ENCODE measurements at places on chromosomes 7 and 10. TPM values are rescaled to one million over a fixed set of nuclear protein-coding genes. Genes with fewer than 3 reads are reported as not detected.

GRCh38 chr10:95445837-95446486, 115.2 kb downstream of the SORBS1 start:
- peak; percentile 7 for DNase-seq

GRCh38 chr10:76647301-76647700, 990.3 kb downstream of the KCNMA1 start:
- no peak for DNase-seq

DNA sequence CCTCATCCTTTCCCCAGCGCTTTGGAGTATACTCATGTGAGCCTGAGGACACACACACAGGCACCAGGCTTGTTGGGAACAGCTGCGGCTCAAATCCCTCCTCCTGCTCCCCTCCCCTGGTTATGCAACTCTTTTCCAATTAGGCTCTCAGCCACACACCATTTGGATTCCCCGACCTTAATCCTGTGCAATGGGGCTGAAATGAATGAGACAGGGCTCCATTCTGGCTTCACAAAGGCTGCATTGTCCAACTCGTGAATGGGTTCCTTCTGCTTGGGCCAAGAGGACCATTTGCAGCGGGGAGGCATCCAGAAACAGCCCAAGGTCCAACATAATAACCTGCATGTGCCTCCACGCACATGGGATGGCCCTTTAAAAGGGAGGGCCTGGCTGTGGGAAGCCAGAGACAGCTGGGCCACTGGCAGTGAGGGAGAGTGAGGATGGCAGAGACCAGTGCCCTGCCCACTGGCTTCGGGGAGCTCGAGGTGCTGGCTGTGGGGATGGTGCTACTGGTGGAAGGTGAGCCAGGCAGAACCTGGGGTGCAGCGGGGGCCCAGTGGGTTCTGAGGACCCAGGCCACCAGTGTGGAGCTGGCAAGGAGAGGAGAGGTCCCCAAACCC, at the start of gene RGR:
RGR (plus strand) TSS at position 403 of the 620 bp plus-strand sequence; CDS start at position 441, 38 bp downstream.
- DNase-seq, result no peak

- no peak for DNase-seq
Observed at GRCh38 chr10:48456361-48456804, 148.5 kb downstream of the ARHGAP22 start.

The SPDYE16 gene
- total RNA-seq, result 0.54 TPM

GRCh38 chr10:103960103-103960502, 6.8 kb upstream of the SLK start:
- DNase-seq, result no peak

DNA sequence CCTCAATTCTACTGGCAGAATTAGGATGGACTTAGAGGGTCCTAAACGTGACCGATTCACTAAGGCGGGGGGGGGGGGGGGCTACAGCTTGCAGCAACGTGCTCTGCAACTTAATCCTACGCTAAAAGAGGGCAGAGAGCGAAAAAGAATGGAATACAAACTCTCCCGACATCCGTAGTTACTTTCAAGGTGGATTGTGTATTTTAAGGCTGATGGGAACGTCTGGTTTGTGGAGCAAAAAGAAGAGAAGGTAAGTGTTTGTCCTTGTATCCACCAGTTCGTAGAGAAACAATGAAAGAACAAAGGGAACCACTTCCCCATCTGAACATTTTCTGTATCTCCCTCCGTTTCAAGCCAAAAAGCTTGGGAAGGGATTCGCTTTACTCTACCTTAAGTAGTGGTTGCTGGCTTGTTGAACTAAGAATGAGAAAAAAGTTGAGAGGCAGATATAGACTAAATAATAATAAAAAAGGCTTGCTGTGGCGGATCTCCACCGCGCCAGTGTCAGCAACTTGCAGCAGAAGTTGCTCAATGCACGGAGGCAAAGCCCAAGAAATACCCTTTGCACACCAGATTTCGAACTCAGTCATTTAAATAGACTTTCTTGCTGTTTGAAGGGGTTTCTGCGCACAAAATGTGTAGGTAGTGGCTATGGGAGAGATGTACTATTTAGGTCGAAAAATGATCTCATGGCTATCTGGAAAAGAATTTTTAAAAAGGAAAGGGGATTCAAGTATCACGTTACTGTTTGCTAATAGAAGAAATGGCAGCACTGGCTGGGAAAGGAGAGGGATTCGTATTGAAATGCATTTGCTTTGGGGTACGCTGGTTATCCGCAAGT, 736 bp downstream of the SKIDA1 start:
- no peak for DNase-seq

The FBXL15 gene
- total RNA-seq, result 23.7 TPM

DNA sequence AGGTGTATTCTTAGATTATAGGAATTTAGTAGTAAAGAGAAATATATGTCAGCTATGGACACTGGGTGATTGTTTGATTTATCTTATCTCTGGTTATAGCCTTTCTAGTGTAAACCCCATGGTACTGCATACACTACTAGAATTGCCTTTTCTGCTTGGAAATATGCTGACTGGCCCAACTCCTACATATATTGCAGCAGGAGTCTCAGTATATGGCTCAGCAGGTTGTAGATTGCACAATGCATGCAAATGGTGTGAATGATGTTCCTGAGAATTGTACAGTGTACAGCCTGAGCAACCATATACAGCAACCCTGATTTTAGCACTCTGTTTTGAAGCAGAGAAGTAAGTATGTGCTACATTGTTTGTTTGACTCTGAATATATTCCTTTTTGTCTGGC, 153.4 kb upstream of the NPY start:
- DNase-seq, result no peak

GRCh38 chr7:69883399-69883891, 285.2 kb downstream of the AUTS2 start:
- DNase-seq, result no peak

The TMEM130 gene
- total RNA-seq, result 0.43 TPM

The HOXA2 gene
- total RNA-seq, result not detected

GRCh38 chr10:21230219-21230618, 295.3 kb downstream of the SKIDA1 start:
- DNase-seq, result no peak

The SFTPA1 gene
- not detected for total RNA-seq

The THSD7A gene
- not detected for total RNA-seq

DNA sequence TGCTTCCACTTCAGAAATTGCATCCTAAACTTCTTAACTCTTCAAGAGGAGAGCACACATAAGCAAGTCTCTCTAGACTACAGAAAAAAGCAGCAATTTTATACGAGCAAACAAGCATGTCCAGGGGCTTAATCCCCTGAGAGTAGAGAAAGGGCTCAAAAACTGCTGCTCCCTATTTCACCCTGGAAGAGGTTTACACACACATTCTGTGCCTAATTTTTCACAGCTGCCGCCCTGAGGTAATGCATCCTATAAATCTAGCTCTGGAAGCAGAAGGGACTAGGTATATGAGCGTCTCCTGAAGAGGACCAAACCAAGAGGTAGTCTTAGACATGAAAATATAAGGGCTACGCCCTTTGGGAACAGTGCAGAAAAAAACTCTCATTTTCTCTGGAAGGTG, 73.1 kb downstream of the CRPPA start:
- DNase-seq, result no peak

GRCh38 chr10:96421995-96422394, 63.2 kb upstream of the OPALIN start:
- no peak for DNase-seq

- DNase-seq, result no peak
Observed at GRCh38 chr7:142669074-142669654, 80.1 kb upstream of the PRSS1 start.

GRCh38 chr10:42996588-42996987, 80.3 kb upstream of the RET start:
- DNase-seq, result no peak

The STK31 gene
- total RNA-seq, result 0.25 TPM

- no peak for DNase-seq
Observed at GRCh38 chr7:109101332-109101731, 531.7 kb downstream of the DNAJB9 start.

- no peak for DNase-seq
Observed at GRCh38 chr7:131904760-131905327, 348.4 kb upstream of the PODXL start.

The CTNNA3 gene
- total RNA-seq, result not detected

The ADAM12 gene
- total RNA-seq, result 5.7 TPM

The DNAJC30 gene
- total RNA-seq, result 9.1 TPM

- DNase-seq, result no peak
Observed at GRCh38 chr10:71512761-71513539, 116.2 kb downstream of the CDH23 start.

GRCh38 chr7:4931943-4932342, 27.0 kb downstream of the MMD2 start:
- DNase-seq, result no peak

The IDI2 gene
- total RNA-seq, result not detected

The OPN4 gene
- not detected for total RNA-seq

GRCh38 chr7:29587195-29587808, 23.7 kb downstream of the PRR15 start:
- DNase-seq, result no peak

- no peak for DNase-seq
Observed at GRCh38 chr10:28559618-28560017, 26.7 kb downstream of the WAC start.

- no peak for DNase-seq
Observed at GRCh38 chr10:50529660-50530059, 94.1 kb downstream of the SGMS1 start.

The TMEM236 gene
- not detected for total RNA-seq

- DNase-seq, result no peak
Observed at GRCh38 chr10:16440396-16441133, 3.8 kb downstream of the PTER start.

The UNCX gene
- total RNA-seq, result not detected

DNA sequence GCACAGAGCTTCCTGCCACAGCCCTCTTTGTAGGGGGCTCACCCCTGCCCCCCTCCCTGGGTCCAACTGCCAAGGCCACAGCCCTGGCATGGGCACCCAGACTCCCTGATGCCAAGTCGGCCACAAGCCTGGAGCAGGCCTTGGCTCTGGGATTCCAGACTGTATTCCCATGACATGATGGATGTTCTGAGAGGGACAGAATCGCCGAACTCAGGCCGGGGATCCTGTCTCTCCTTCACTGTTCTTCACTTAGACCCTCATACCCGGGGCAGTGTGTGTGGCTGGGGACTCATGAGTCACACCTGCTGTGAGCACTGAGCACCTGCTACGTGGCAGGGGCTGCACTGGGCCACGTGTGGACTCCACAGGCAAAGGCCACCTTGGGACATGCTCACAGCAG, 7.9 kb downstream of the CALML5 start:
- no peak for DNase-seq

DNA sequence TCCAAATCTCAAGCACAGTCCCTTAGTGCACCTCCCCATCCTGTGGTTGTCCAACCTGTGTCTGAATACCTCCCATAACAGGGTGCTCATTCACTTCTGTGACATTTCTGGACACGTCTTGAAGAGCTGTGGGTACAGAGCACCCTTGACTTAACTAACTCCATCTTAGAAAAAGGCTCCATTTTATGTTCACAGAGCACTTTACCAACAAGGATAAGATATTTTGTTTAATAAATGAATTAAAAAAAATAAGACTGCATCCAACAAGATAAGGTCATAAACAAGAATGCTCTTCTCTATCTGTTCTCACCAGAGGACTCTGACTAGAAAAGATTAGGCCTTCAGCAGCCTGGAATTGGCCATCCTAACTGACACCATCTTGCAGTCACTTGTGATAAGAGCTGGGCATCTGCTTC, 335.2 kb upstream of the ZNF32 start:
- DNase-seq, result no peak

DNA sequence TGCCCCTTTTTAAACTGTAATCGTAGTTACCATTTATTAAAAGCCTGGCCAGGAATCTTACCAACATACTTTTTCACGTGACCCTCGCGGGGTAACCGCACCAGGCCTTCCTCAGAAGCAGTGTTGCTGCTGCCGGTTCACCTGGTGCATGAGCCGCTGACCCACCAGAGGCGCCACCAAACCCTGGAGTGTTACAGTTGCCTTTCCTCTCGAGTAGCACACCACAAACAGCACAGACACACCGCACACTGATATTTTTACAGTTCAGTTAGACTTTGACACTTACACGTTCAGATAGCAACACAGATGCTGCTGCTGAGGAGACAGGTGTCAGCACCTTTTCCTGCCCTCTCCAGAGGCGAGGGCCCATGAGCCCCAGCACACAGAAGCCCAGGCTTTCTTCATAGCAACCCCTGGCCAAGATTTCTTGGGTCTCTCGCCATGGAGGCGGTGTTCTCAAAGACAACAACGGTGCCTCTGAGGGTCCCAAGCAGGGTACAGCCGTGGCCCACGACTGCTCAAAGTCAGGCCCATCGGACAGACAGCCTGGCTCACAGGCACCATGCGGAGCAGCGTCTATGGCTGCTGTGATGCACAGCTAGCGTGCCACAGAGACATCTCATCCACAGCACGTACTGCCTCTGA, 123.1 kb downstream of the DIP2C start:
- DNase-seq, result no peak

The MYH16 gene
- not detected for total RNA-seq

DNA sequence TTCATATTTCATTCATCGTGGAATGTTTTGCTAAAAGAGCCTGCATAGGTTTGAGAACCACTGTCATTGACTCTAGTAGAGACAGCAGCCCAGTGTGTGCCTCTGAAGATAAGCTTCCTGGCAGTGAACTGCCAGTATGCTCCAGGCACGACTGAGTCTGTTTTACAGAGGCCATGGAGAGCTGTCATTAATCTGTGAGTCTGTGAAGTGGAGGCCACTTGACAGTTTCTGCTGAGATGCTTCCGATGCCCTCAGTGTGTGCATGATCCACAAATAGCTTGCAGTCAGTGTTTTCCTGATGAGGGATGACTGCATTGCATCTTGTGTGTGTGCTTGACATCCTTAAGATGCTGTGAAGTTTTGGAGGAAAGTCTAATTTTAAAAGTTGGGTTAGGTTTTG, 162.2 kb downstream of the PFKFB3 start:
- DNase-seq, result no peak
